ENCODE measurements at places on chromosomes 11 and 22.

GRCh38 chr22:42271906-42272305 lies 1.5 kb upstream of the TCF20 start:
- DNase-seq = no peak

DNA sequence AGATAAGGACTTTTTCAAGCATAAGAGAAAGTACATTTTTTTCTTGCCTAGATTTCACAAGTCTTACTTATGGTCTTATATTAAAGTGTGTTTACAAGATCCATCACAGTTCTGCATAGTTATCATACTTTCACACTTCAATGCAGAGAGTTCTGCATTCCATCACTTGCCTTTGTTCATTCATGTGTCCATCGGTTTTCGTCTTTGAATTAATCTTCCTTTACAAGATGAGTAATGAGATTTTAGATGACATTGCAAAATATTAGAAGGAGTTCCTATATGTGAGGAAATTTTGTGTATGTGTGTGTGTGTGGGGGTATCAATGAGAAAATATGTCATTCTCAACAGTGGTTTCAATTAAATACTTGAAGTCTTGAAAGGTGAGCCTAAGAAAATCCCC lies 98.1 kb upstream of the GUCY1A2 start:
- no peak for DNase-seq

DNA sequence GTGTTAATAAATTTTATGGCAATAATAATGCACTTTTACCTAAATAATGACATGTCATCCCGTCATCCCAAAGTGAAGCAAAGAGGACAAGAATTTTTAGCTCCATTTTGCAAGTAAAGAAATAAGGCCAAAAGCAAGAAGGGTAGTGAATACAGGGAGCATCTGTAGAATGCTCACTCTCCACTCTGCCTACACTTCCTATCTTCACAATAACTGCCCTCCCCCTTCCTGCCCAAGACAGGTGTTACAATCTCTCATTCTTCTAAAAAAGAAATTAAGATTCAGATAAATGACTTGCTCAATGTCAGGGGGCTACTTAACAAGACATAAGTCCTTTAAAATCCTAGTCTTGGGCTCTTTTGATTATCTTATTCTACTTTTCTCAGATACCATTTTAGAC lies 8.9 kb downstream of the RDX start:
- DNase-seq = no peak

DNA sequence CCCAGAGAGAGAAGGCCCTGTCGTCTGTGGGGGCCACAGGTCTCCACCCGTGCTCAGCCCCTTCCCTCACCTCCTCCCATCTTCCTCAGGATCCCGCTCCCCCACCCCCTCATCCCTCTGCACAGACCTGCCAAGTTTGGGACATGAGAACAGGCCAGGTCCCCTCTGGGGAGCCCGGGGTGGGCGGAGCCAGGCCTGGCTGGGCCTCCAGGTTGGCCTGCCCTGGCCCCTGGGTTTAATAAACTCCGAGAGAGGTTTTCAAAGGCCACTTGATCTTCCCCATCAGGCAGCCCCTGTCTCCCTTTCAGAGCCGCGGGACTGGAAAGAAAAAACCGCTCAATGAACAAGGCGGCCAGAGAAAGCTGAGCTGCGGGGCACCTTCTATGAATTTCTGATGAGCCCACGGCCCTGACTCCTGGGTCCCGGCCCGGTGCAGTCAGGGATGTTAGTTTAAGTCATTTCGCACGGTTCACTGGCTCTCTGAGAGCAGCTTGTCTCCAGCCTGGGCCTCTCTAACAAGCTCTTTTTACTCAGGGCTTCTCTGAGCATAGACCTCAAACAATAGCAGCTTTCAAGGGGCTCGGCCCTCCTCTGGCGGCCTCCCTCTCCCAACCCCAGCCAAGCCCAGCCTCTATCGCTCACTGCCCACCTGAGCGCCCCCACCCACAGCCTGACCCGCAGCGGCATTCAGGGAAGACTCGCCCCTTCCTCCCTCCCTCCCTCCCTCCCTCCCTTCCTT lies 64.8 kb downstream of the RPUSD4 start:
- DNase-seq = no peak

DNA sequence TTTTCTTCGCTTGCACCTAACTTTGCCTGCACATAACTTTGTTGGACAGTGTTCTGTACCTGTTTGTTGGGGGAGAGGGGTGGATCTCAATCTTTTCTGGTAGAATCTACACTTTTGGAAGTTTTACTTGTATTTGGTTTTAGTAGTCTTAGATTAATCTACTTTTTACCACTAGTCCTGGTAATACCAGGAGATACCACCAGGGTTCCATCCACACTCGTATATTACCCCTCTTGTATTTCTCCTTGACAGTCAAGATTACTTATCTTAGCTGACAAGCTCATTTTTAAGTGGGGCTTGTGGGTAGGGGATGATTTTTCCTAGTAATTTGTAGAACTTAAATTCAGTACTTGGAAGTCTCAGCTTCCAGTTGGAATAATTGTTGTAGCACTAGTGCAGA lies 37.3 kb upstream of the TECTA start:
- DNase-seq = no peak

- no peak for DNase-seq
Measured at GRCh38 chr11:5137014-5137413, 1.1 kb downstream of the OR52A5 start.

- no peak for DNase-seq
Measured at GRCh38 chr11:22190827-22191463, 1.9 kb upstream of the ANO5 start.

DNA sequence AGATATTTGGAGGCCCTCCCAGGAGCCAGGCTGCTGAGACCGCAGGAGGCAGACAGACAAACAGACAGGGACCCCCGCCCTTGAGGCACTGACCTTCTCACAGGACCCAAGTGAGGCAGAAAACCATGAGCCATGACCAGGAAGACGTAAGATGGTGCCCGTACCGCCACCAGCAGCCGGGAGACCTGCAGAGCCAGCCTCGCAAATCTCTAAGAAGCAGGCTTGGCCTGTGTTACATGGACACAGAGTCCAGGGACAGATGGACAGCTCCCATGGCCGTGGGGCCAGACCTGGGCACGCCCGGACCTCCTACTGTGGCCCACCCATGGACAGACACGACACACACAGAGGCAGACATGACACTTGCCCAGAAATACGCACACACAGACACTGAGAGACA lies 30.7 kb upstream of the TOLLIP start:
- no peak for DNase-seq

GRCh38 chr11:69542314-69543168 lies 61.1 kb downstream of the LINC01488 start:
- DNase-seq = no peak

DNA sequence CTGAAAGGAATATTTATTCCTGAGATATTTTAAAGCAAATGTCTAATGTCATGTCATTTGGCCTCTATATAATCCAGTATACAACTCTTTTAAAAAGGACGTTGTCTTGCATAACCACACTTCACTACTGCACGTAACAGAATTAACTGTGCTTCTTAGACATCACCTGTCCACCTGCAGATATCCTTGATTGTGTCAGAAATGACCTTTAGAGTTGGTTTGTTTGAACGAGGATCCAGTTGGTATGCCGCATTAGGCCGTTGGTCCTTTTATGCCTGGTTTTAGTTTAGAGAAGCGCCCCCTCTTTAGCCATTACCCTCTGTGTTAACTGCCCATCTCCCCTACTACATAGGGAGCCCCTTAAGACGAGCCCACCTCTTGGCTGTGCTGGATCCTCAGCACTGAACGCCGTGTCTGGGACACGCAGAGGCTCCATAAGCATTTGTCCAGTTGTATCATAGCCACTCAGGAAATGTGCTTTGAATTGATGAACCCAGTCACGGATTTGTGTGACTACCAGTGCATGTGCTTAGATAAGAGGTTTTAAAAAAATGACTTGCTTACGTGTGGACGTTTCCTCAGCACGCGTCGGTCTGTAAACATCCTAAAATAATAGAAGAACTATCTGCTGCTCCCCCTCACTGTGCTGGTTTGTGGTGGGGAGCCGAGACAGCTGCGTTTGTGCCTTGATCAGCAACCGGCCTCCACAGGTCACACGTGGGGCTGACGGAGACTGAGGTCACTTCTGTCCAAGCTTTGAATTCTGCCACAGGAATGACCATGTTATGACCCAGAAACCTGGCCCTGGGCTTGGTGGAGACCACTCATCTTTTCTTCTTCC lies 4.0 kb downstream of the MICAL2 start:
- DNase-seq = no peak

DNA sequence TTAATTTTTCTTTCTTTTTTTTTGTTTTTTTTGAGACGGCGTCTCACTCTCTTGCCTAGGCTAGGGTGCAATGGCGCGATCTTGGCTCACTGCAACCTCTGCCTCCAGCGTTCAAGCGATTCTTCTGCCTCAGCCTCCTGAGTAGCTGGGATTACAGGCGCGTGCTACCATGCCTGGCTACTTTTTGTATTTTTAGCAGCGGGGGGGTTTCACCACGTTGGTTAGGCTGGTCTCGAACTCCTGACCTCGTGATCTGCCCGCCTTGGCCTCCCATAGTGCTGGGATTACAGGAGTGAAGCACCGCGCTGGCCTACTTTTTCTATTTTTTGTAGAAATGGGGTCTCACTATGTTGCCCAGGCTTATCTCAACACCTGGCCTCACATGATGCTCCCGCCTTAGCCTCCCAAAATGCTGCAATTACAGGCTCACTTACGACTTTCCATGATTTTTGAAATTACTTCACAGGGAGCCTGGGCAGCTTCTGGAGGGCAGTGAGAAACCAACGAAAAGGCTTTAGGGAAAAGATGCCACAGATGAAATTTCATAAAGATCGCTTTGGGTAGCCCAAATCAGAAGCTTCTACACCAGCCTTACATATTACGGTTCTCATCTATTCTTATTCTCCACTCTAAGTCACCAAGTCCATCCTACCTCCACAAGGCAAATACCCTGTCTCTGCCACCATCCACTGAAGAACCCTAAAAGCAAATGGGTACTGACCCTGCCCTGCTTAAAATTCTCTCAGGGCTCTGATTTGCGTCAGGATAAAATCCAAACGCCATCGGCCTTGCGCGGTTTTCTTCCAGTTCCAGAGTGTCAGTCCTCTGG lies 866 bp upstream of the RRM1 start:
- DNase-seq = no peak

DNA sequence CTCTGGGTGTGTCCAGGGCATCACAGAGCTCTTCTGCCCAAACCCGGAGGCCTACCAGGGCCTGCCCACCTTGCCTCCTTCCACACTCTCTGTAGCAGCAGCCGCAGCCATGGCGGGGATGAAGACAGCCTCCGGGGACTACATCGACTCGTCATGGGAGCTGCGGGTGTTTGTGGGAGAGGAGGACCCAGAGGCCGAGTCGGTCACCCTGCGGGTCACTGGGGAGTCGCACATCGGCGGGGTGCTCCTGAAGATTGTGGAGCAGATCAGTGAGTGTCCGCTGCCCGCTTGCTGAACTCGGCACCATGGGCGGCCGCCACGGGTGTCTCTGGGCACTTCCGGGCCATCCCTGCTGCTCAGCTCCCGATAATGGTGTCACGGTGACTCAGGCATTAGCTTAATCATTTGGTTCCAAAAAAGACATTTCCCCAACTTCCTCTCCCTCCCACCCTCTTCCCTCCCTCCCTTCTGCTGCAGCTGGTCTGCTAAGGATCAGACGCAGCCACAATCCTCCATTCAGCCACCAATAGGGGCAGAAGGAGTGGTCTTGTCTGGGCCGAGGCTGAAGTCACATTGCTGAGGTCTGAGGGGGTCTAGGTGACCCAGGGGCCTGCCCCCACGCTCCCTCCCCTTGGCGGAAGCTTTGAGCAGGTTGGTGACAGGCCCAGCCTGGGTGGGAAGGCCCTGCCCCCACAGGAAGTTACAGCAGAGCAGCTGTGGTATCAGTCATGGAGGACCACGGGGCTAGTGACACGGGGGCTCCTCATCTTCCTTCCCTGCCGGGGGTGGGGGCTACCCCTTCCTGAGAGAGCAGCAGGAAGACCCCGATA lies 950 bp downstream of the FERMT3 start:
- peak; percentile 75 for DNase-seq

- DNase-seq = no peak
Measured at GRCh38 chr11:57481915-57482781, 21.8 kb downstream of the RTN4RL2 start.

DNA sequence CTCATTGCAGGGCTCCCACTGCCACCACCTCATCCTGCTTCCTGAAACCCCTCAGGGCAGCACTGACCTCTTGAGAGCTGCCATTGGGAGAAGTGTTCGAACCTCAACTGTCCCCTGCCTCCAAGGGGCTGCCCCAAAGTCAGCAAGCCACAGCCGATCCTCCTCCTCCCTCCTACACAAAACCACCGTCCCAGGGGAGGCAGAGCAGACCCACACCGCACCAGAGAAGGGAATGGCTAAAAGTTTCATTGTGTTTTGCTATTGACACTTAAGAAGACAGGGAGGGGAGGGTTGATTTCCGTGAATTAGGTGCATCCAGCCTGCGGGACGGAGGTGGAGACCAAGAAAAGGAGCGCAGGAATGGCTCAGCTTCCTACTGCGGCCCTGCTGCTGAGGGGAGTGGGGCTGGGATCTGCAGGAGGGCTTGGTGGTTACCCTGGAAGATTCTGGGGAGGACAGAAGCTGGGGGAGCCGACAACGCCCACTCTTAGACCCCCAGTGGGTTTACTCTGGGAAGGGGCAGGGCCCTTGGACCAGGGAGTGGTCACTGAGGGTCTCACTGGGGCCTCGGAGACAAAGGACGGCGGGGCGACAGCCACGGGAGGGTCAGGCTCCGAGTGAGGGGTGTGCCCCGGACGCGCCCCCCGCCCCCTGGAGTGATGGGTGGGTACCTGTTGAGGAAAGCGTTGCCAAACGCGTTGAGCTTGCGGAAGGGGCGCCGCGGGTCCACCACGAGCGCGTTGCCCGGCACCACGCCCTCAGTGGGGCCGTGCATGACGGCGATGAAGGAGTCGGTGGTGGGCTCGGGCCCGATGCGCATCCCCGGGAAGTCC lies 815 bp downstream of the EHD1 start:
- peak; percentile 26 for DNase-seq

- DNase-seq = no peak
Measured at GRCh38 chr11:134065381-134065780, 3.5 kb upstream of the JAM3 start.
